Activated CD8-positive, alpha-beta T cell treated with anti-CD3 and anti-CD28 coated beads for 36 hours (primary cell): ENCODE measurements at places on chromosomes 6 and 20. TPM values are rescaled to one million over a fixed set of nuclear protein-coding genes. Genes with fewer than 3 reads are reported as not detected.
A peak's percentile ranks its signal among the peaks of the same experiment; 100 is the strongest.

DNA sequence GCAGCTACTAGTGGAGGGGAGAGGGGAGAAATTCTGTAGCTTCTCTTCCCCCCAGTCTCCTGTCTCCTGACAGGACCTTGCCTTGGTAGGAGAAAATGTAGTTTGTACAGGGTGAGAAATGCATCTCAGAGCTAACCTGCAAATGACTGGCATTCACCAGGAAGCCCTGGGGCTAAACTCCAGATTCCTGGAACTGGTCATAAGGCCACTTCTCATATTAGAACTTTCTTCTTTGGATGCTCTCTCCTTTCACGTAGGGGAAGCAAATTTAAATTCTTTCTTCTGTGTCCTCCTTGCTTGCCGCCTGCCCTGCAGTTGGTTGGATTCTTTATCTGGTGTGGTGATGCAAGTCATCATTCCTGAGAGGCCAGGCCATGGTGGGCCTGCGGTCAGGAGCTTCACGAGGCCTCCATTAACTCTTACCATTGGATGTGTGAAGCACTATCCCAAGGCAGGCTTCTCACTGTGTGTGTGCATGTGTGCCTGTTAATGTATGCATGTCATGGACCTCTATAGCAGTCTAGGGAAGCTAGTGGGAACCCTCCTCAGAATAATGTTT lies 182.0 kb downstream of the PHF3 start:
- DNase-seq = no peak

DNA sequence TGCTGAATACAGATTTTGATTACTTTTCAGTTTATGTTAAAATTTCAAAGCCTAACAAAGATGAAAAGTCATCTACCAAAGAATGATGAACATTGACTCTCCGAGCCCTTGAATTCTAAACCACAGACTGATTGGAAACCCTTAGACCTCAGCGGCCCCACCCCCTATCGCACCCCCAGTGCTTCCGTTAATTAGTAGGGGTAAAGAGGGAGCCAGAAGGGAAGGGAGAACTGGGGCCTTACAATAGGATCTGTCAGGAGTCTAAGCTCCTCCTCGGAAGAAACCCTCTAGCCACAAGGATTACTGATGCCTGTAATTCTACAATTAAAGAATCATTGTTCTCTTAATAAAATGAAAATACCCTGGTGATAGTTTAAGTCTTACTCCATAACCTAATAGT lies 79.7 kb upstream of the JARID2 start:
- DNase-seq = no peak

DNA sequence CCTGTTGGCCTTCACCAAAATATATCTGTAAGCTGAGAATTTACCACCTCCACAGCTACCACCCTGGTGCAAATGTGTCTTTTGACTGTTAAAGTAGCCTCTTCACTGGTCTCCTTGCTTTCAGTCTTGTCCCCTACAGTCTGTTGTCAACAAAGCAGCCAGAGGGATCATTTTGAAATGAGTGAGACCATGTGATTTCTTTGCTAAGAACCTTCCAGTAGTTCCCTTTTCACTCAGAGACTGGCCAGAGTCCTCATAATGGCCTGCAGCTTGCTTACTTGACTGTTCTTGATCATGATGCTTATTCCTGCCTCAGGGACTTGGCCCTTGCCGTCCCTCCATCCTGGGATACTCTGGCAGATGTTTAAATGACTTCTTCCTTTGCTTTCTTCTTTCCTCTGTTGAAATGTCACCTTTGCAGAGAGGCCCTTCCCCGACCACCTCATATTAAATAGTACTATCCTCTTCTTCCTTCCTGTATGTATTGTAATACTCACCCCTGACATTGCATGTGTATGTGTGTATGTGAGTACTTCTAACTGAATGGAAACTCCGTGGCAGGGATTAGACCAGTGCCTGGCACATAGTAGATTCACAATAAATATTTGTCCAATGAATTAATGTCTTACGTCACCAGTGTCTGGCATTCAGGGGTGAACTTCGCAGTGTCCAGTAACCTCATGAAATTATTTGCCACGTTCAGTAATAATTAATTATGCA lies 5.0 kb downstream of the MANBAL start:
- DNase-seq = no peak

The RSPH9 gene
- 0.11 TPM for total RNA-seq

- DNase-seq = no peak
These were observed 255.5 kb downstream of the KIF16B start for GRCh38 chr20:16317445-16318362.

The ATP6V1G2 gene
- 0.86 TPM for total RNA-seq

The EFHC1 gene
- total RNA-seq = 1.9 TPM

DNA sequence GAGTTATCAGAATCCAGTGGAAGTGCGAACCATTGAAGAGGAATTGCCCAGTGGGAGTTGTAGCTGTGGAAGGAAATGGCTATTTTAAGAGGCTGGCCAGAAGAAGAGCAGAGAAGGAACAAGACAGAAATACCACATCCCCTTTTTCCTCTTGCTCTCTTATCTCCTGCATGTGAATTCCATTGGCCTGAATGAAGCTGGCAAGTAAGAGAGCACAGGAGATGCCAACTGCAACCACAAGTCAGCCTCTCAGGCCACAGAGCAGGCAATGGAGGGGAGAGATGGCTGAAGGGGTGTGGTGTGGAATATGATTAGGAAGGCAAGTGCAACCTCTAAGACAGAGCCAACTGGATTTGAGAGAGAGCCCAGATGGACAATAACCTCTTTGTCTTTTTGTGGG lies 362.7 kb upstream of the IMPG1 start:
- DNase-seq = no peak

- no peak for DNase-seq
These were observed 34.6 kb downstream of the PANK2 start for GRCh38 chr20:3923818-3924217.

The CRISP2 gene
- not detected for total RNA-seq

DNA sequence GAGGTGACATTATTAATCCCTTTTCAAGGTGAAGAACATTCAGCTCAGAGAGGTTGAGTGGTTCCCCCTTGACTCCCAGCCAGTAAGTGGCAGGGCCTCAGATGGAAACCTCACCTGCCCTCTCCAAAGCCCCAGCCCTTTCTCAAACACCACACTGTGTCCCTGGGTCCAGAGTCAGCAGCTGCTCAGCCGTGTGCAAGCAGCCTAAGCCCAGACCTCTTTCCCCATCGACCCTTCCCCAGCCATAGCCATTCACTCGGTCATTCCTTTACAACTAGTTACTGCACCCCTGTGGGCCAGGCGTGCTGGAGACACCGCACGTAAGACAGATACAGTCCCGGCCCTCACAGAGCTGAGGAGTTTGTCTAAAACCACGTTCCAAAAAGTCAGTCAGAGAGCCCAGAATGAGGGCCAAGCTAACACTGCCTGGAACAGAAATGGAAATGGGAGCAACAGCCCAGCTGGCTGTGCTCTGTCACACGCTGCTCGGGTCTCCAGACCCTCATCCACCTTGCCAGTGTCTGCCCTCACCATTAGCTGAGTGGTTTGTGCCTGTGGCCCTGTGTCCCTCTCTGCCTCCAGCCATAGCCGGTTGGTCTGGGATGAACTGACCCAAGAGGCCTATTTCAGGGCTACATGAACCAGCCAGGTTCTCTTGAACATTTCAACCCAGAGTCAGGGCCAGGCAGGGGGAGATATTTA lies 29.6 kb downstream of the ZC3H12D start:
- no peak for DNase-seq

DNA sequence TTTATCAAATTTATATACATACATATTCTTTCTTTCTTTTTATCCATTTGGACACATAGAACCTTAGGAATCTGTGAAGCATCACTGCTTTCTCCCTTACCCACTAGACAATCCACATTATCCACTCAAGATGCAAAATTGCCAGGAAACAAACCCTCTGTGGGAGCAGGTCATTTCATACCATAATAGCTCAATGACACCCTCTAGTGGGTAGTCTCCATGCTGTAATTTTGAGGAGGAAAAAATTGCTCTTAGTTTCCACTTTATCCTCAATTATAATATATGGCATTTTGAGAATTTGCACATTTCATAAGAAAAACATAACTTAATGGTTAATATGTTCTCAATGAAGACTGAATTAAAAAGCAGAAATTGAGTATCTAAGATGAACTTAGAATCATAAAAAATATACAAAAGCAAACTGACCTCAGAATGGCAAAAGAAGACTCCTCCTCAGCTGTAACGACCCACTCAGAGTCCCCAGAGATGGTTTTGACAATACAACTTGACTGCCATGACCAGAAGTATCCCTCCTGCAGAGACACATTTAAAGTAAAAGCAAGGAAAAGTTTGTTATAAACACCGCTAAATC lies 164.1 kb downstream of the FRK start:
- no peak for DNase-seq

DNA sequence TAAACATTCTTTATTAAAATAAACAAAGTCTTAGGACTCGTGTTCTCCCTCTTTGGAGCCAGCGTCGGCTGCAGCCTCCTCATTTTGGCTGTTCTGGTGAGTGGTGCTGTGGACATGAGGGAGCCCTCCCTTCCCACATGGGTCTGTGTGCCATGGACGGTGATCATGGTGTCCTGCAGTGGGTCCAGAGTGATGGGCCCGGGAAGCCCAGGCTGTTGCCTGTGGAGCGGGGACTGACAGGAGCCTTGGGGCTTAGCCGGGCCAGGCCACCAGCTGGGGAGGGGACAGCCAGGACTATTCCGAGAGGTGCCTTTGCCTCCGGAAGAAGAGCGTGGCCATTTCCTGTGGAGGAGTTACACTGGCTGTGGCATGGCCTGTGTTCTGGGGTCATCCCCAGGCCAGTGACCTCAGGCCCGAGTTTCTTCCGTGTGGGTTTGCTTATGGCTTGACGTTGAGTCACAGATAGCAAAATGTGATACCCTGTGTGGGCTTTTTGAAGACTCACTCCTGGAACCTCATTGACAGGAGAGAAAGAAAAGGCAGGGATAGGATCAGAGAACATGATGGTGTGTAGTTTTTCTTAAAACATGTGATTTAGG lies 153.4 kb downstream of the DTNBP1 start:
- DNase-seq = no peak

The UBE3D gene
- total RNA-seq = 6.7 TPM

The IL20RA gene
- not detected for total RNA-seq

DNA sequence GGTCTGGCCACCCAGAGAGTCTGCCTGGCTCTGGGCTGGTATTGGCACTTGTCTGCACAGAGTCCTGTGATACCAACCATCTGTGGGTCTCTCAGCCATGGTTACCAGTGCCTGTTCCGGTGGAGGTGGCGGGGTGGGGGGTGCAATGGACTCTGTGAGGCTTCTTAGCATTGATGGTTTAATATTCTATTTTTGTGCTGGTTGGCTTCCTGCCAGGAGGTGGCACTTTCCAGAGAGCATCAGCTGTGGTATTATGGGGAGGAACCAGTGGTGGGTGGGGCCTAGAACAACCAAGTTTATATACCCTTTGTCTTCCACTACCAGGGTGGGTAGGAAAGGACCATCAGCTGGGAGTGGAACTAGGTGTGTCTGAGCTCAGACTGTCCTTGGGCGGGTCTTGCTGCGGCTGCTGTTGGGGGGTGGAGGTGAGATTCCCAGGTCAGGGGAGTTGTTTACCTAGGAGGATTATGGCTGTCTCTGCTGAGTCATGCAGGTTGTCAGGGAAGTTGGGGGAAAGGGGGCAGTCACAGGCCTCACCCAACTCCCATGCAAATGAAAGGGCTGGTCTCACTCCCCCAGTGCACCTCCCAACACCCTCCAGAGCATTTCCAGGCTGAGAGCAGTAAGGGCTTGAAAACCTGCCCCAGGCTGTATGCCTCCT lies 117.5 kb downstream of the FLRT3 start:
- DNase-seq = no peak

The OR2J3 gene
- total RNA-seq = not detected

The C2 gene
- total RNA-seq = 1.4 TPM

GRCh38 chr6:83511901-83512681 lies at the start of gene PRSS35:
PRSS35 (plus strand) TSS chr6:83512534; CDS start chr6:83523442, 10,908 bp downstream.
- peak; percentile 29 for DNase-seq

- peak; percentile 6 for DNase-seq
These were observed 356.4 kb downstream of the CDH4 start for GRCh38 chr20:61608275-61609085.

The GABRR1 gene
- not detected for total RNA-seq

DNA sequence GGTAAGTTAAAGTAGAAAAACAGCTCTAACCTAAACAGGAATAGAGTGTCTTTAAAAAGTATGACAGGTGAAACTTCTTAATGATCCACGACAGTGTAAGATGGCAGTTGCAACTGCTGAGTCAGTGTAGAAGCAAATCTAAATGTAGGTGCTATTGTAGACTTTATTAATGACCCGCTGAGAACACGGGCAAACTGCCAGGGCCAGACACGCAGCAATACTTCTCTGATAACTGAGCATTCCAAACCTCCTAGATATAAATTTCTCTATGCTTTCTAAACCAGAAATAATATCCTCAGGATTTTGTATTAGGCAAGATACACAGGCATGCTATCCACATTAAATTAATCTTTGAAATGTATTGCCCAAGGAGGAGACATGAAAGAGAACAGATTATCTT lies 1076.4 kb downstream of the HACE1 start:
- DNase-seq = no peak

DNA sequence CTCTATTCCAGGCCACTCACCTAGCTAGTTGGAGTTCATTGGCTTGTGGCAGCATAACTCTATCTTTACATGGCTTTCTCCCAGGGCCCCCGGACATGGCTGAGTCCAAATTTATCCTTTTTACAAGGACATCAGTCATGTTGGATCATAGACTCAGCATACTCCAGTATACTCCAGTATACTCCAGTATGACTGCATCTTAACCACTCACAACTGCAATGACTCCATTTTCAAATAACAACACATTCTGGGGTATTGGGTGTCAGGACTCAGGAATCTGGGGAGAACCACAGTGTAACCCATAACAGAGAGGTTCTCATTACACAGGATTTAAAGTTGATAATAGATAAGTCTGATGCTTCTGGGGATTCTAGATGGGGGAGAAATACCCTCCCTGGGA lies 53.8 kb upstream of the TSHZ2 start:
- DNase-seq = no peak

The SLC4A11 gene
- 1.8 TPM for total RNA-seq

The CDSN gene
- not detected for total RNA-seq

- peak; percentile 63 for DNase-seq
These were observed 167.5 kb downstream of the ZFAND3 start for GRCh38 chr6:37987018-37987417.

- peak; percentile 32 for DNase-seq
These were observed 4.6 kb downstream of the PTPN1 start for GRCh38 chr20:50514750-50515149.

DNA sequence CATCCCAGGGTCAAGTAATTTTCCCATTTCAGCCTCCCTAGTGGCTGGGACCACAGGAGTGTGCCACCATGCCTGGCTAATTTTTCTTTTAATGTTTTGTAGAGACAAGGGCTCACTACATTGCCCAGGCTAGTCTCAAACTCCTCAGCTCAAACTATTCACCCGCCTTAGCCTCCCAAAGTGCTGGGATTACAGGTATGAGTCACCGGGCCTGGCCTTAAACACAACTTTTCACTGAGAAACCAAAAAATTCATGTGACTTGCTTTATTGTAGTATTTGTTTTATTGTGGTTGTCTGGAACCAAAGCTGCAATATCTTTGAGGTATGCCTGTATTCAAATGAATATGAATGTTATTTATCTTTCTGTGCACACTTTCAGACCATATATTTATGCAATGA lies 72.2 kb downstream of the RWDD2A start:
- DNase-seq = peak; percentile 3

The KCNG1 gene
- total RNA-seq = 1.8 TPM
